Activated T-helper 1 cell treated with anti-CD3 and anti-CD28 coated beads, Interleukin-2, amount 50 U/mL, for 16 hours (primary cell): ENCODE measurements at places on chromosomes 3 and 15.
A peak's percentile ranks its signal among the peaks of the same experiment; 100 is the strongest.

GRCh38 chr3:61985020-61985419 lies 388.3 kb downstream of the FEZF2 start:
- DNase-seq, result no peak

DNA sequence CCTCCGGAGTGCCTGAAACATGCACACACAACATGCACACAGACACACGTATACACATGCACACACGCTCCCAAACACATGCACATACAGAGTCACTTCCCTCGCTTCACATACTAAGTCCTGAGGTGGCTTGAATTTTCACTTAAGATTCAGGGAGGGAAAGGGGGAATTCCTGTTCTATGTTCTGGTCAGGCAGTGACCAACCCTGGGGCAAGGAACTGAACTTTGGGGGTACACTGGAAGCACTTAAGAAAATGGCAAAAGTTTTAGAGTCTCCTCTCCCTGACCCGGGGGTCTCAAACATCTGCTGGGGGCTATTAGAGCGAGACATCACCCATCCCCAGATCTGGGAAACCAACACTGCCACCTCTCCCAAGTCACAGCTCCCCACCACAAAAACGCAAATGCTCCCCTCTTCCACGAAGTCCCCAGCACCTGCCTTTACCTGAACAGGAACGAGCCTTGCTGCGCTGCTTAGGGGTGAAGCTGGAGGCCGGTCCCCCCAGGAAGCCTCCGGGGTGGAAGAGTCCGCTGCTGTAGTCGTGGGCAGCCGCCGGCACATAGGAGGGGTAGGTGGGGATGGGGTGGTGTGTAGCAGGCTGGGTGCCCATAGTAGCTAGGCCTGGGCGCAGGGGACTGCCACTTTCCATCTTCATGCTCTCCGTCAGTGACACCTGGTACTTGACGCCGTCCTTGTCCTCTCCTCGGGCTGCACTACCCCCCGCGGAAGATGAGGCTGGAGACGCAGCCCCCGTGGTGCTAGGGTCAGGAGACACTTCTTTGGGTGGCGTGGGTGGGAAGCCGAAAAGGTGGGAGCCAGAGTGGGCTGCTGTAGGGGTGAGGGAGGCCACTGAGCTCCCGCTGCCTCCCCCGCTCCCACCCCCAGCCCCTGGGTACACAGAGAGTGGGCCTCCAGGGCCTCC lies 7.5 kb downstream of the GATA2 start:
- no peak for DNase-seq

DNA sequence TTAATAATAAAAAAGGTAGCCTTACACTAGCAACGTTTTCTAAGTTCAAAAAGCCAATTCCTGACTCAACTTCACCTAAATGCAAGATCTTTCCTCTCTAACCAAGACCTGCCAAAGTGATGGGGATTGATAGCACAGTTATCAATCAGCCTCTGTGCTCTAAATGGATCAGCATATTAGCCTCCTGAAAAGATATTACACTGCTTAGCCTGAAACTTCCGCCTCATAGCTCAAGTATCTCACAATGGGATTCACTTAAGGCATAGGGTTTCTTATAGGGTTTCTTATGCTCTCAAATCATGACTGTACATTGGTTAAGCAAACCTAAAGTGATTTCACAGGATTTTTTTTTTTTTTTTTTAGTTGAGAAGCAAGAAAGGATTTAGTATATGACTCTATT lies 436 bp upstream of the SLC9A9 start:
- no peak for DNase-seq

GRCh38 chr3:23961066-23961465 lies 16.0 kb downstream of the NR1D2 start:
- no peak for DNase-seq

DNA sequence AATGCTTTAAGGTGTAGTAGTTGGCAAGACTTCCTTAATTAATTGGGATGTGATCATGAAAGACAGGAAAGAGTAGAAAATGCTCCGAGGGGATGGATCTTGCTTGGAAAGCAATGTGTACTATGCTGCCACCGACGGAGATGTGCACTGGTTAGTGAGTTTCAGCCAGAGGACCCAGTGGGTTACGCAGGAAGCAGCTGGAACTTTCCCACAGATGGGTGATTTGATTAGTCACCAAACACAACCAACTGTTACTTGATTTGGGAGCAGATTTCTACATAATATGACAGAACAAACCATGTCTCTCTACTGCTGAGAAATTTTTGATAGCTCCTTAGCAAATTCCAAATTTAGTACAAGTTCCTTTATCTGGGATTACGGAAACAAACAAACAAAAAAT lies 245.4 kb upstream of the MCTP2 start:
- DNase-seq, result no peak

DNA sequence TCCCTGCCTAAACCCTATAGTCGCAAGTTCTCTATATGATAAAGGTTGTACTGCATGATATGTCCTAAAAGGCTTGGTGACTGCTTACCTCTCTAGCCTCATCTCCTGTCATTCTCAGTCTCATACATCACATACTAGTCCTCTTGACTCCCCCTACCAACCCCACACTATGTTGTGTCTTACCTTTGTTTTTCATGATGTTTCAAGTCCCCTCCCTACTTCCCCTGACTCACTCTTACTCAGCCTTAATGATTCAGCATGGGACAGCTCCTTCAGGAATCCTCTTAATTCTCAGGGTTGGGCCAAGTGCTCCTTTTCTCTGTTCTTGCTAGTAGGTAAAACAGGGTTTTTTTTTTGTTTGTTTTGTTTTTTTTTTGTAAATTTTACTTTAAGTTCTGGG lies 49.6 kb downstream of the SLMAP start:
- DNase-seq, result no peak

DNA sequence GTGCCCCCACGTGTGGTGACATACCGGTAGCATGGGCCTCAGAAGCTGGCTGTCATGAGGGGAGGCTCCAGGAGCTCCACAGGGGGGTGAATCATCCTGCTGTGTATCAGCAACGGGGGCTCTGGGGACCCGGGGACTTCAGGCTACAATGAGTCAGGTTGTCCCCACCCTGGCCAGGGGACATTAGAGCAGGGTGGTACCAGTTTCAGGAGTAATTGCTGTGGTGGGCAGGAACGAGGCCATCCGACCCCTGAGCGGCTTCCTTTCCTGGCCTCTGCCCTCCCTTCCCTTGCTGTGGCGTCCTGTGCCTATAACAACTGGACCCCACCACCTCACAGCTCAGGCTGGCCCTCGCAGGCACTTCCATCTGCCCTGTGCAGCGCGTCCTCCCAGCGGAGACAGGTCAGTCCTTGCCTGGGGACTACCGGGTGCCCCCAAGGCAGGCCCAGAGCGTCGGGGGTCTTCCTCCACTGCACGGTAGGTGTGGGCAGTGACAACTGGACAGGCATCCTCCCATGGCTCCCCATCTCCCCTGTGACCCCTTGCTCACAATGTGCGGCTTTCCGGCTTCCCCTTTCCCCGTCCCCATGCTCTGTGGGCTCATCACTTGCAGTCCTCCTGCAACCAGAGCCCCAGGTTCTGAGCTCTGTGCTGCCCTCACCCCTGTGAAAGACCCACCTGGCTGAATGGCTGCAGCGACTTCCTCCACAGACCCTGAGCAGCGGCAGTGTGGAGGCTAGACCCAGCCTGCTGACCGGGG lies 57.0 kb downstream of the KLF15 start:
- no peak for DNase-seq

- DNase-seq, result peak; percentile 48
Observed at GRCh38 chr3:71069797-71070196, 513.7 kb downstream of the FOXP1 start.

DNA sequence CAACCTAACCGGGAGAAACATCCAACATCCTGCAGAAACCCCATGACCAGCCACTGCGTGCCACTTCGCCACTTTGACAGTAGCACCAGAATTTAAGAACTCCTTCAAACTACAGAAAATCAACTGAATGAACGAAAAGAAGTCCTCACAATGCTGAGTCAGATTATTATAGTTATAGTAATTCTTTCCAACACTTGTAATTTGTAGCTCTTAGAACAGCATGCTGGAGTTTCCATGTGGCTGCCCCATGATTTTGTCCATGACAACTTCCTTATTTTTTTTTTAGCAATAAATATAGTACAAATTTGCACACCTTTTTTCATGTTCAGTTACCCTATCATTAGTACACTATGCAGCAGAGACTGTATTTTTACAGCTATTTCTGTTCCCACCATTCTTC lies 26.1 kb upstream of the SSR3 start:
- no peak for DNase-seq

DNA sequence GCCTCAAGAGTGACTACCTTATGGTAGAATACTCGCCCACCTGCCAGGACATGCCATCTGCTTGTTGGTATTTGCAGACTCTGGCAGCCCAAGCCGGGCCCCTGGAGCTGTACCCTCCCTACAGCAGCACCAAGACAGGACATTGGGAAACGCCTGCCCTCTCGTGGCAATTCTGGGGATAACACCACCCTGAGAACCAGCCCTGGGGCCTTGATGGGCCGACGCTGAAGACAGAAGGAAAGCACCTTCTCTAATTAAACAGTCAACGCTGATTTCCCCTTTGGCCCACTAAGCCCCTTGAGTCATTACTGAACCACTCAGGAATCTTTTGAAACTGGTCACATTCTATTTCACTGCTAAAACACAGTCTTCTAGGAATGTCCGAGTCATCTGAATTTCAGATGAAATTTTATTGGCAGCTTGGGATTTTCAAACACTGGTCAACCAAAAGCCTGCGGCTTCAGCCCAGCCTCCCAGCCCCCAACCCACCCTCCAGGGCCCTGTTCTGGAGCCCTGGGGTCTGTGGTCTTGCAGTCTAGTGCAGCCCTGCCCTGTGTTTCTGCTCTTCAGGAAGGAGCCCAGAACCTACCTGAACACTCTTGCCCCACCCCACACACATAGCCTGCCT lies 91.3 kb downstream of the TMEM266 start:
- DNase-seq, result peak; percentile 58

DNA sequence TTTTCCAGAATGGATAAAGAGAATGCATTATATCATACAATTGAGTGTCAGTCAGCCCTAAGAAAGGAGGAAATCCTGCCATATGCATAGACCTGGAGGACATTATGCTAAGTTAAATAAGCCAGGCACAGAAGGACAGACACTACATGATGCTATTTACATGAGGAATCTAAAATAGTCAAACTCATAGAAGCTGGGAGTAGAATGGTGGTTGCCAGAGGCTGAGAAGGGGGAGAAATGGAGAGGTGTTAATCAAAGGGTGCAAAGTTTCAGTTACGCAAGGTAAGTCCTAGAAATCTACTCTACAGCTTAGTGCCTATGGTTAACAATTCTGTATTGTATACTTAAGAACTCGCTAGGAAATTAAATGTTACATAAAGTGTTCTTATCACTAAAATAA lies 66.5 kb downstream of the IL1RAP start:
- no peak for DNase-seq

DNA sequence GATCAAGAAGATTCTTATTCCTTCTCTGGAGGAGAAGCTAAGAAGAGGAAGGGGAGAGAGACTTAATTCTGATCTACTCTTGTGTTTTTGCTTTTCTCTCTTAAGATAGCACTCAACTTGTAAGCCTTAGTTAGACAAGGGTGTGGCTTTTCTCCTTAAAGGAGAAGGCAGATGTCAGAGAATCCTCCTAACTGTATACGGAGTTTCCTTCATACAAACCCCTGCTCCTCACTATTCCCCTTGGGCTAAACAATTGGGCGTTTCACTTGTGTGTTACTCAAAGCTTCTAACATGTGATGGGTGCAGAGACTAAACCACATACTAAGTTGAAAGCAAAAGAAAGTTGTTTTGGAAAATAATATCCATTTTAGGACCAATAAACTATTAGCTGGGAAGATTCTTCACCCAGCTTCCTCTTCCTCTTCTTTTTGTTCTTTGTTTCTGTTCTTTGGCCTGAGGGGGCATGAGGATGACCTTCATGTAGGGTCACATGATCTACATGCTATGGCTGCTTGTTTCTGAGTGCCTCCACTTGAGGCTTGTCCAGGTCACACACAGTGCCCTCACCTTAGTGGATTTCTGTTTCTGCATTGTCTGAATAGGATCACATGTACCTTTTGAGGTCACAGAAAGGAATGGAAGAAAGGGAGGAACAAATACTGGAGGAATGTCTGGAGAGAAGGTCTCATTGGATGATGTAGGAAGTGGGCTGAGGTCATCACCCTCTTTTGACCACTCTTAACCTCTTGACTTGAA lies 14.6 kb downstream of the SPINK8 start:
- no peak for DNase-seq

- no peak for DNase-seq
Observed at GRCh38 chr3:160247766-160248165, 22.5 kb downstream of the C3orf80 start.

GRCh38 chr3:141384157-141384556 lies 15.9 kb downstream of the ZBTB38 start:
- DNase-seq, result no peak

DNA sequence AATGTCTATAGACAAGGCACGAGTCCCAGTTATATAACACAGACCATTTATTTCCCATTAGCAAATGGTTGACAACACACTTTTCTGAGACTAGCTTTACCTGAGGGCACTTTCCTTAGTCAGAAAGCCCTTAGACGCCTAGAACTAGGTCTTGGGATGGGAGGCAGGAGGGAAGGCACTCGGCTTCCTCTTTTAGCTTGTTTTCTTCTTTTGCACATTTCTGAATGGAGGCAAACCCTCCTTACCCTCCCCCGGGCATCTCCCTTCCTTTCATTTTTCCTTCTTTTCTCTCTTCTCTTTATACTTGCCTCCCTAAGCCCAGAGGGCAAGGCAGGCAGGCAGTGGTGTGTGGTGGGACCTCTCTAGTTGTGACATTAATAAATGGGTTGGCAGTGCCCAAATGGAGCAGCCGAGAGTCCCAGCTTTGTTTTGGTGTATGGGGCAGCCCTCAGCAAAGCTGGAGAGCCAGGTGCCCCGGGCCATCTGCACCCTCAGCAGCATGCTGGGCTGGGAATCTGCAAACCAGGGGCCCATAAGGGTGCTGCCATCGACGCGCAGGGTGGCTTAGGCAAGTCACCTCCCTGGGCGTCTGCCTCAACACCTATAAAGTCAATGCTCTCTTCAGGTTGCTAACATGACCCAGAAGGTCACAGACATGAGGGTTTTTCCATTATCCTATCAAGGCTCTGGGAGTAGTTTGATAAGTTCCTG lies 21.1 kb upstream of the BCL2L10 start:
- DNase-seq, result no peak

DNA sequence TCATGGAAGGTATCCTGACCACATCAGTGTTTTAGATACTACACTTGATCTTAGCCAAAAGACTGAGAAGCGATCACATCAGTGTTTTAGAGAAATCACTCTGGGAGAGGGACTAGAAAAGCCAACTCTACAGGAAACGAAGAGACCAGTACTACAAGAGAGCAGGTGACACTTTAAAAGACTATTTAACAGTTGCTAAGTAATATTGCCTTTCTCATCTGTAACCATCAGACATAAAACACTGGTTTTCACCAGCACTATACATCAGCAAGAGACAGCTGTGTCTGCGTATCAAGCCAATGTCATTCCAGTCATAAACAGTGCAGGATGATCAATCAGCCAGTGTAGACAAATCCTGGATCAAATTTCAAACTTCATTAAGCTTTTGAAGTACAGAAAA lies 66.7 kb downstream of the GLB1 start:
- DNase-seq, result no peak

- no peak for DNase-seq
Observed at GRCh38 chr3:32586356-32586755, 15.7 kb upstream of the DYNC1LI1 start.

DNA sequence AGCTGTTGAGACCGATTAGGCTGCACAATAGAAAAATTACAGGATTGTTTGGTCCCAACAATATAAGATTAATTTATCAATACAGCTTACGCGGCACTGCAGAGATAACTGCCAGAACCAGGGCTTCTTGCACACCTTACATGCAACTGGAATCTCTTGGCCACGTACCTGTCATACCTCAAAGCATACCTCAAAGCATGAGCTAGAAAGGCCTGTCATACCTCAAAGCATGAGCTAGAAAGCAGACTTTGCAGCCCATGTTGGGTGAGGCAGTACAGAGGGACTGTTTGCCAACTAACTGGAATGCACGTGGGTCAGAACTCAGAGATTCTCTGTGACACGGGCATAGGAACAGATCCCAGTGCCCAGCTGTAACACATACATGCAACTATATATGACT lies 34.7 kb downstream of the NTRK3 start:
- no peak for DNase-seq
